ENCODE measurements at places on chromosomes 16 and 17.

- no peak for DNase-seq
These were observed 55.4 kb downstream of the CDK5R1 start for GRCh38 chr17:32542186-32542585.

GRCh38 chr16:49709057-49709456, 146.9 kb downstream of the ZNF423 start:
- DNase-seq = no peak

- no peak for DNase-seq
These were observed 54.4 kb downstream of the BPTF start for GRCh38 chr17:67879662-67880061.

GRCh38 chr17:15261802-15262290, 3.3 kb downstream of the PMP22 start:
- no peak for DNase-seq

GRCh38 chr16:27084307-27085028, 17.7 kb downstream of the C16orf82 start:
- no peak for DNase-seq

DNA sequence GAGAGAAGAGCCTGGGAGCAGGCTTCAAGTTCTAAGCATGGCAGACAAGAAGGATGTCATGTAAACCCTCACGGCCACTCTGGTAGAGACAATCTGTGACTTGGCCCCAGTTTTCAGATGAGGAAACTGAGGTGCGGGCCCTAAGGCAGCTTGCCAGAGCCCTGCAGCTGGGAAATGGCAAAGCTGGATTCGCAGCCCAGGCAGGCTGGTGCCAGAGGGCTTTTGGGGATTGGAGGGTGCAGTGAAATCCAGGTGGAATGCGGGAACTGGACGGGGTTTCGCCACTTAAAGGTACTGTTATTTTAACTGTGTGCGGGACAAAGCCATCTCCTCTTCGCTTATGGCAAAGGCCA, 477 bp upstream of the OSGIN1 start:
- no peak for DNase-seq

GRCh38 chr16:22016927-22017326, 9.0 kb downstream of the MOSMO start:
- no peak for DNase-seq

- no peak for DNase-seq
These were observed 99.3 kb downstream of the METRNL start for GRCh38 chr17:83178533-83179304.

- no peak for DNase-seq
These were observed 199.9 kb downstream of the MAF start for GRCh38 chr16:79400462-79401149.

DNA sequence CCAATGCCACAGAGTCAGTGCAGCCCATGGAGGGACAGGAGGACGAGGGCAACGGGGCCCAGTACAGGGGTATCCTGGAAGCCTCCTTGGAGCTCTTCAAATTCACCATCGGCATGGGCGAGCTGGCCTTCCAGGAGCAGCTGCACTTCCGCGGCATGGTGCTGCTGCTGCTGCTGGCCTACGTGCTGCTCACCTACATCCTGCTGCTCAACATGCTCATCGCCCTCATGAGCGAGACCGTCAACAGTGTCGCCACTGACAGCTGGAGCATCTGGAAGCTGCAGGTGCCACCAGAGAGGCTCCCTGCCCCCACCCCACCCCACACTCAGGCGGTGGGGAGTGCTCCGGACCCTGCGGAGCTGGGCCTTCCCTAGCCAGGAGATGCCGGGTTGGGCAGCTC, 16.6 kb downstream of the TRPV2 start:
- DNase-seq = no peak

DNA sequence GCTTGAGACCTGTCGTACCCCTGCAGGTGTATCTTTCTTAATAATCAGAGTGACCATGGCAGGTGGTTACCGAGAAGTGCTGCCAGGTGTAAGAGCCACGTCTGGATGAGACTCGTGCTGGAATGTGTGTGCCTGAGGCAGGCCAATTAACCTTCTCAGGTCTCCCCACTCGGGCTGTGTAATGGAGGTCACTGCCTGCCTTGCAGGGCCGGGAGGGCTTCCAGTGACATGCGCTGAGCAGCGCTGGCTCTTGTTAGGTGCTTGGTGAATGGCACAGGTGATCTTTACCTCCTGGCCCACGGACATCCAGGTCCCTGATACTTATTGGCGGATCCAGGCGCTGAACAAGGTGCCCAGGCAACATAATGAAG, 4.6 kb upstream of the GSE1 start:
- DNase-seq = peak; percentile 69

DNA sequence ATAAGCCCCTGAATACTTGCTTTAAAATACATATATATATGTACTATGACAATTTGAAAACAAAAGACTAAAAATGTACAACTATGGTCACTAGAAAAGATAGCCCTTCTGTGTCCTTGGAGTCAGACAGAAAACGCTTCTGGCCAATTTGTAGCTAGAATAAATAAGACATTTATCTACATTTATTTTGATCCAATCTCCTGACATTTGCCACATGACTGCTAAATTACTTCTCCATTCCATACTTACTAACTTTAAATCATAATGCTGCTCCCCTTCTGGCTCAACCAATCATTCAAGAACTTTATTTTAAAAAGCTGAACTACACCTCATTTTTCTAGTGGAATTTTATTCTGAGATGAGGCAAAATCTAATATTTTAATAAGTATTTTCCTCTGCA, 65.8 kb downstream of the CYTH1 start:
- no peak for DNase-seq

DNA sequence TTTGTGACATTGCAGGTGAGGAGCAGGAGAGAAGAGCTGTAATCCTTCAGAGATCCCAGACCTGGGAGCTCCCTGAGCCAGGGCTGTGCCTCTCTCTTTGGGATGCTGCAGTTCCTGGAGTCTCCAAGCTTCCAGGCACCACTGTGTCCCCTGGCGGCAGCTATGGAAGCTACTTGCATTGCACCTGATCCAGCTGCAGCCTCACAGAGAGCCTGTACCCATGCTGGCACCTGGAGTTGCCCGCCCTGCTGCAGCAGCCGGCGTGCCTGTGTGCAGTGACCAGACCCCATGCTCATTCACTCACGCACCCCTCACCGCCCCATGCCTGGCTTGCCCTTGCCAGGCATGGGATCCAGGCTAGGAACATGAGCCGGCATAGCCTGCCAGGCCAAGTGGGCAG, 51.8 kb upstream of the MED9 start:
- no peak for DNase-seq

GRCh38 chr17:5619088-5619740, 34.9 kb upstream of the NLRP1 start:
- DNase-seq = peak; percentile 81

DNA sequence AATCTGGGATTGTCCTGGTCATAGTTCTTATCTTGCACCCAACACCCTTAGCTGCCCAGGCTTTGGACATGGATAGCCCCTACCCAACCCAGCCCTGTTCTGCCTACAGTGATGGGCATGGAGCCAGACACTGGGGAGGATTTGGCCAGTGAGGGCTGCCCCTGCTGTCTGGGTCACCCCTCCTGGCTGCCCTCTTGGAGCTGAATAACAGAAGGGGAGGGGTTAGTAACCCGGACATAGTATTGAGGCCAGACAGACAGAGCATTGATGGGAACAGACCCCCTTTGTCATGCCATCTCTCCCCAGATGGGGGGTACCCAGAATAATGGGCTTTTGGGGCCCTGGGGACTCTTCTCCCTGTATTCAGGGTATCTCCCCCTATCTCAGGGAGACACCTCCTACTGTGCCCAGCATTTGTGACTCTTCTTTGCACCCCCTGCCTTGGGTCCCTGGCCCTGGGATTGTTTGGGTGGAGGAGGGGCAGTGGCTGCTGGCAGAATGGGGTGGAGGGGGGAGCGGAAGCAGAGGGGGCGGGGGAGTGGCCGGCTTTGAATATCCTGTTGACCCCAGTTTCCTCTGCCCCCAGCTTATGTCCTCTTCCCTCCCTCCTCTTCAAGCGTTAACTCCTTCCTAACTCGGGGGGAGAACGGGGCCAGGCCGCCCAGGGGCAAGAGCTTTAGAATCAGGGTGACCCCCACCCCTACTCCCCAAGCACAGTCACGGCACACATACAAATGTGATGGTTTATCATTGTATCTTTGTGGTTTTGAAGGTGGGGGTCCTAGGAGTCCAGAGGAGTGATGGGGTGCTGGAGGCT, 17.0 kb downstream of the GJD3 start:
- DNase-seq = no peak

DNA sequence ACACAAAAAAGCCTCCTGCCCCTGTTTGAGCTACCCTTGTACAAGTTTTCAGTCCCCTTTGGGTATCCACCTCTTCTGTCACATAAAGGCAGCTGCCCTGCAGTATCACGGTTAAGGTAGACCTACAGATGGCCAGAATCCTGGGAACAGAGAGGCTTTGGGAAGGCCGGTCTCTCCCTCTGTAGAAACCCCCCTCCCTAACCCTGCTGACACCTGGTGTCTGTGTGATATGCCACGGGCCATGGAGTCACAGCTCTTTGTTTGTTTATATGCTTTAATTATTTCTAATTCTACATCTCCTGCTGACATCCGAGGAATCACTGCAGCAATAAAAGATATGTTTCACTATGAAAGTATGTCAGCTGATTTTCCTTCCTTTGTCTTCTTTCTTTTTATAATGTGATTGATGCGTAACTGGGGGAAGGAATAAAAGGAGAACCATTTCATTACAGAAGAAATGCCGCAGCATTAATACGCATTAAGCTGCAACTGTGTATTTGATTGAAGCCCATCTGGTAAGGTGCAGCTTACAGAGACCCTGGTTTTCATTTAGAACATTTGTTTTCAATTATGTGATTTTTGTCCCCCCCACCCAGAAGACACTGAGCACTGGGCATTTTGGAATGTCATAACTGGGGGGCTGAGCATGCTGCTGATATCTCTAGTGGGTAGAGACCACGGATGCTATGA, 142.1 kb downstream of the SLC39A11 start:
- DNase-seq = peak; percentile 90

DNA sequence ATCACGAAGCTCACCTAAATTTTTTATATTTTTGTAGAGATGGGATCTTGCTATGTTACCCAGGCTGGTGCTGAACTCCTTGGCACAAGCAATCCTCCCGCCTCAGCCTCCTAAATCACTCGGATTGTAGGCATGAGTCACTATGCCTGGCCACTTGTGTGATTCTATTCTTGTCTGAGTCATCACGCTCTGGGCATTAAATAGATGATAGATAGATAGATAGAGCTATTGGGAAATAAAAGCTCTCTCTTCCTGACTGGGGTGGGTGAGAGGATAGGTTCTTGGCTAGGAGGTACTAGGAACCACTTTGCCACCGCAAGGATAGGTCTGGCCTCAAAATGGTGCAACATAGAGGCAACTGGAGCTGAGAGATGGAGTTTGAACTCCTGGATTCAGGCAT, 21.4 kb upstream of the CACNG3 start:
- no peak for DNase-seq

DNA sequence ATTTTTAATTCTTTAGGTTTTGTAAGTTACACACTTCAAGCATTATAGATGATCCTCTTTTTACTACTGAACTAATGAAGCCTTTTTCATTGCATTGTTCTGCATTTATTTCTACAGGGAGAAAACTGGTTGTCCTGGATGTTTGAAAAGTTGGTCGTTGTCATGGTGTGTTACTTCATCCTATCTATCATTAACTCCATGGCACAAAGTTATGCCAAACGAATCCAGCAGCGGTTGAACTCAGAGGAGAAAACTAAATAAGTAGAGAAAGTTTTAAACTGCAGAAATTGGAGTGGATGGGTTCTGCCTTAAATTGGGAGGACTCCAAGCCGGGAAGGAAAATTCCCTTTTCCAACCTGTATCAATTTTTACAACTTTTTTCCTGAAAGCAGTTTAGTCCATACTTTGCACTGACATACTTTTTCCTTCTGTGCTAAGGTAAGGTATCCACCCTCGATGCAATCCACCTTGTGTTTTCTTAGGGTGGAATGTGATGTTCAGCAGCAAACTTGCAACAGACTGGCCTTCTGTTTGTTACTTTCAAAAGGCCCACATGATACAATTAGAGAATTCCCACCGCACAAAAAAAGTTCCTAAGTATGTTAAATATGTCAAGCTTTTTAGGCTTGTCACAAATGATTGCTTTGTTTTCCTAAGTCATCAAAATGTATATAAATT, 53.0 kb downstream of the TUBD1 start:
- no peak for DNase-seq

DNA sequence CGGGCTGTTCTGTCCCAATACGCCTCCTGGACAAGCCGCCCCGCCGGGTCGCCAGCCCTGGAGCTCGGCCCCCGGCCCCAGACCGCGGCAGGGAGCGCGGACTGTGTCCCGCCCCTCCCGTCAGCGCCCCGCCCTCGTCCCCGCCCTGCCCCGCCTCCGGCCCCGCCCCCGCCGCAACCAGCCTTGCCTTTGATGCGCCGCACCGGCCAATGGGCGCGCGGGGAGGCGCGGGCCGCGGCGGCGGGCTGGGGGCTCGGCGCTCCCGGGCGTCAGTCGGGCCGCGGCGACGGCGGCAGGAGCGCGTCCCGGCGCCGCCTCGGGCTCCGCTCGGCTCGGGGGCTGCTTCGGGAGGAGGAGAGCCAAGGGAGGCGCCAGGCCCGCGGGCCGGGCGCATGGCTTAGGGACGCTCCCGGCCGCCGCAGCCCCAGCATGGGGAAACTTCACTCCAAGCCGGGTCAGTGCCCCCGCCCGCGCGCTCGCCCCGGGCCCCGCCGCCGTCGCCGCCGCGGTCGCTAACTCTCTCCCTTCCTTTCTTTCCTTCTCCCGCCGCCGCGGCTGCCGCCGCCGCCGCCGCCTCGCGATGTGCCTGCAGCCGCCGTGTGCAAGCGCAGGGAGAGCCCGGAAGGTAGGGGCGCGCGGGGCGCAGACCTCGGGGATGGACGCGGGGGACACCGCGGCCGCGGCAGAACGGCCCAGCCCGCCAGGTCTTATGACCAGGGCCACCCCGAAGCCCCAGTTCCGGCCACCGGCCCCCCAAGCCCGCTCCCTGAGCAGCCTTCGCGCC, at the start of gene NKD1:
TSS of gene NKD1 (plus strand) at position 272 of the 784 bp plus-strand sequence. CDS start at position 430, 158 bp downstream.
- DNase-seq = peak; percentile 56

DNA sequence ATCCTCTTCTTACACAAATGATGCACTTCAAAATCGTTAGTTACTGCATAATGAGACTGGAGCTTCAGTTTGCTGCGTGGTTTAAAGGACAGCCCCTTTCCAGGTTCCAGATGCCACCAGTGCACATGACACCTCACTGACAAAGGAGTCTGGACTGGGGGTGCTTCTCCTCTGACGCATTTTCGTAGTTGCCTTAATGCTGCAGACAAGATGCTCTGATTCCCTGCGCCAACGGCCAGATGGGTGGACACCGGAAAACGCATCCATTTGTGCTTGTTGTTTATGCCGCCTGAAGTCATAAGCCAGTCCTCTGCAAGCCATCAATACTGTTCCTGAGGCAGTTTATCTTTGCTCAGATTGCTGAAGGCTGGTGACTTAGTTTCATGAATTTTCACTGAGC, 16.0 kb downstream of the FBXO31 start:
- no peak for DNase-seq

GRCh38 chr17:74512036-74512435, 19.2 kb downstream of the CD300LB start:
- no peak for DNase-seq

- no peak for DNase-seq
These were observed 126.0 kb downstream of the ABCC12 start for GRCh38 chr16:48029768-48030167.

- DNase-seq = no peak
These were observed 695.4 kb upstream of the KIF2B start for GRCh38 chr17:53127331-53127730.

- no peak for DNase-seq
These were observed 54.8 kb downstream of the VMP1 start for GRCh38 chr17:59762049-59762823.
